ENCODE measurements at places on chromosomes 1 and 21. TPM values are rescaled to one million over a fixed set of nuclear protein-coding genes. Genes with fewer than 3 reads are reported as not detected.

The NFIA gene
- 90.2 TPM for total RNA-seq

The NUP210L gene
- 0.30 TPM for total RNA-seq

The TNN gene
- total RNA-seq: not detected

The CD101 gene
- total RNA-seq: 0.74 TPM

DNA sequence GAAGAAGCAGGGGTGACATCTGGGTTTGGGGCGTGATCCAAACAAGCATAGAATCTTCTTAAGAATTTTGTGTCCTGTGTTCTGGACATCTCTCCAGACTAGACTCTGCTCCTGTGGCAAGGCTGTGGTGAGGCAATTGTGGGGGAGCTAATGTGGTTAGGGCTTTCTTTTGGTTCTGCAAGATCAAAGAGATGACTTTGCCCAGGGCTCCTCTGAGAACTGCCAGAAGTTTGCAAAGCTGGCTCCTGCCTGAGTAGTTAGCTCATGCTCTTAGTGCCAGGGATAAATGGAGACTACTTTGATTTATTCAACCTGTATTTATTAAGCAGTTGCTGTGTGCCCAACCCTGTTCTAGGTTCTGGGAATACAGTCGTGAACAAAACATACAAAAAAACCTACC lies 34.0 kb upstream of the CRNN start:
- no peak for DNase-seq

DNA sequence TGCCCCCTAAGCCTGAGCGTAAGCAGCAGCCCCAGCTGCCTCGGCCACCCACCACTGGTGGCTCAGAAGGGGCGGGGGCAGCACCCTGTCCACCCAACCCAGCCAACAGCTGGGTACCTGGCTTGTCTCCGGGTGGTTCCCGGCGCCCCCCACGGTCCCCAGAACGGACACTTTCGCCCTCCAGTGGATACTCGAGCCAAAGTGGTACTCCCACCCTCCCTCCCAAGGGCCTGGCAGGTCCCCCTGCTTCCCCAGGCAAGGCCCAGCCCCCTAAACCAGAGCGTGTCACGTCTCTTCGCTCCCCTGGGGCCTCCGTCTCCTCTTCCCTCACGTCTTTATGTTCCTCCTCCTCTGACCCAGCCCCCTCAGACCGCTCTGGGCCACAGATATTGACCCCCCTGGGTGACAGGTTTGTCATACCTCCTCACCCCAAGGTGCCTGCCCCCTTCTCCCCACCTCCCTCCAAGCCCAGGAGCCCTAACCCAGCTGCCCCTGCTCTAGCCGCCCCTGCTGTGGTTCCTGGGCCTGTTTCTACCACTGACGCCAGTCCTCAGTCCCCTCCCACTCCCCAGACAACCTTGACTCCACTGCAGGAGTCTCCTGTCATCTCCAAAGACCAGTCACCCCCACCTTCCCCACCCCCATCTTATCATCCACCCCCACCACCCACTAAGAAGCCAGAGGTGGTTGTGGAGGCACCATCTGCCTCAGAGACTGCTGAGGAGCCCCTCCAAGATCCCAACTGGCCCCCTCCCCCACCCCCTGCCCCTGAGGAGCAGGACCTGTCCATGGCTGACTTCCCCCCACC lies 46.2 kb downstream of the YARS1 start:
- DNase-seq: no peak

DNA sequence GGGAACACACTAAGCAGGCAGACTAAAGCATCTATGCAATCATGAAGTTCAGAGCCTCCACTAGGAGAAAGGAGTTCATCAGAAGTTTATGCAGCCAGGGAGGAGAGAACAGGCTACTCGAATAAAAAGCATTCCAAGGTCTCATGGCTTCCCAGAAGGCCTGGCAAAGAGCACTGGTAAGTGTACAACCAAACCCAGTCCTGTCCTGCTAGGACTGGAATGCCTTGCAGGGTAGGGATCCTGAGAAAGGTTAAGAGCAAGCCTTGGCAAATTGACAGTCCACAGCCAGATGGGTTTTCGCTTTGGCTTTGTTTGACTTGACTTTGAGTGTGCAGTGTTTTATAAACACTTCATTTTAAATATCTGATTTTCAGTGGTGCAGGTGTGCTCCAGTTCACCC lies 133.6 kb upstream of the ATP1B1 start:
- DNase-seq: no peak

Data from left ventricle myocardium inferior (tissue), 1 donor.